ENCODE measurements at places on chromosomes 5 and 9.

- no peak for DNase-seq
Observed at GRCh38 chr9:70593241-70593640, 178.8 kb upstream of the KLF9 start.

- DNase-seq, result no peak
Observed at GRCh38 chr5:124641154-124641792, 105.2 kb downstream of the ZNF608 start.

DNA sequence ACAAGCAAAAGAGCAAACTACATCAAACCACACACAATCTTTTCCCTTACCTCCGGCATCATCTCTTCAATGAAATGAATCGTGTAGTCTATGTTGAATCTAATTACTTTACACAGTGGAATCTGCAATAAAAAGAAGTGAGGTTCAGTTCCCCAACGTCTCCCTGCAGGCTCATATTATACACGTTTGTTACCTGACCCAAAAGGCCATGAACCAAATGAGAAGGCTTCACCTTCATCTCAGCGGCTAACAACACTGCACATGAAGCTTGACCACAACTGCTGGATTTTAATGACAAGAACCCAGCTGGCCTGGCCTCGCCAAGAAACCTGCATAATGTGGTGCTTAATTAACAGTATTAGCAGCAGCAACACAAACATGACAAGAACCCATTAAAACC lies 45.5 kb downstream of the DROSHA start:
- DNase-seq, result no peak

- DNase-seq, result no peak
Observed at GRCh38 chr5:134255418-134256150, 29.7 kb upstream of the PPP2CA start.

- DNase-seq, result no peak
Observed at GRCh38 chr5:136149891-136150290, 17.2 kb downstream of the SMAD5 start.

GRCh38 chr5:9325549-9325948 lies 220.3 kb downstream of the SEMA5A start:
- no peak for DNase-seq

GRCh38 chr5:38013107-38013506 lies 173.3 kb upstream of the GDNF start:
- no peak for DNase-seq

DNA sequence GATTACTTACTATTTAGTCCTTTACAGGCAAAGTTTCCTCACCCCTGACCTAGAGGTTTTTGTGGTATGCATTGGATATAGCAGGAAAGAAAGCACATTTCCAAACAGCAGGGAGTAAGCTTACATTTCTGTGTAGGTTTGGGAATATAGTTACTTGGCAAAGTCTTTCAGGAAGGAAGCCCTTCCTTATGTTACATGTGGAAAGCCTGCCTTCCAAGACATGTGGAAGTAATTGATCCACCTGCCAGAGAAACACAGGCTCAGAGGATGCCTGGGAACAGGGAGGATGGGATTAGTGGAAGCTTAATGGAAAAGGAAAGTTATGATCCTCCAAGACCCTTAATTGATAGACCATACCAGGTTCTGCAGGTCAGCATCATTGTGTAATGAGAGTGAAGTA lies 87.3 kb upstream of the PPP1R2B start:
- no peak for DNase-seq

DNA sequence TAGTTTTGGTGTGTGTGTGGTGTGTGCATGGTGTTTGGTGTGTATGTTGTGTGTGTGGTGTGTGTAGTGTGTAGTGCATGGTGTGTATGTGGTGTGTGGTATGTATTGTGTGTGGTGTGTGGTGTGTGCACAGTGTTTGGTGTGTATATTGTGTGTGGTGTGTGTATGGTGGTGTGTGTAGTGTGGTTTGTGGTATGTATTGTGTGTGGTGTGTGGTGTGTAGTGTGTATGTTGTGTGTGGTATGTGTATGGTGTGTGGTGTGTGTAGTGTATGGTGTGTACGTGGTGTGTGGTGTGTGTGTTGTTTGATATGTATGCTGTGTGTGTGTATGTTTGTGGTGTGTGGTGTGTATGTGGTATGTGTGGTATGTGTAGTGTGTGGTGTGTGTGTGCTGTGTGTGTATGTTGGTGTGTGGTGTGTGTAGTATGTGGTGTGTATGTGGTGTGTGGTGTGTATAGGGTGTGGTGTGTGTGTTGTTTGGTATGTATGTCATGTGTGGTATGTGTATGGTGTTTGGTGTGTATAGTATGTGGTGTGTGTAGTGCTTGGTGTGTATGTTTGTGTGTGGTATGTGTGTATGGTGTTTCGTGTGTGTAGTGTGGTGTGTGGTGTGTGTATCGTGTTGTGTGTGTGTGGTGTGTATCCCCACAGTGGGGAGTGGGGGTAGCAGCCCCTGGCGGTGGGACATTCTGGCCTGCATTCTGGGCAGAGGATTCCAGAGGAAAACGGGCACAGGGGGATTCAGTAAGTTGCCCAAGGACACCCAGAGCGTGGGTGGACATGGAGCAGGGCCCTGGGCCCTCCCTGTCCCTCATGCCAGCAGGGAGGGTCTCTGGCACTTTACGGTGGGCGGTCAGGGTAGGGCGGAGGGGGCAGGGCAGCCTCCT lies 79.7 kb downstream of the HMCN2 start:
- DNase-seq, result no peak

GRCh38 chr9:20333991-20334390 lies 288.3 kb downstream of the MLLT3 start:
- DNase-seq, result no peak

- DNase-seq, result no peak
Observed at GRCh38 chr9:116733010-116733641, 46.0 kb downstream of the TRIM32 start.

DNA sequence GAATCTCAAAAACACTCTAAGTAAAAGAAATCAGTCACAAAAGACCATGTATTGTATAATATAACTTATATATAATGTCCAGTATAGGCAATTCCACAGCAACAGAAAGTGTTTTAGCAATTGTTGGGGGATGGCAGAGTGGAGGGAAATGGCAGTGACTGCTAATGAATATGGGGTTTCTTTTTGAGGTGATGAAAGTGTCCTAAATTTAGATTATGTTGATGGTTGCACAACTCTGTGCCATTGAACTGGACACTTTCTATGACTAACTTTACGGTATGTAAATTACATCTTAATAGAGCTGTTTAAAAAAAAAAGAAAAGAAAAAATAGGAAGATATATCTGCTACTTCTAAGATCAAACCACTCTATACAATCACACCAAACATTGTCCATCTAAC lies 124.9 kb upstream of the ZNF462 start:
- DNase-seq, result no peak

DNA sequence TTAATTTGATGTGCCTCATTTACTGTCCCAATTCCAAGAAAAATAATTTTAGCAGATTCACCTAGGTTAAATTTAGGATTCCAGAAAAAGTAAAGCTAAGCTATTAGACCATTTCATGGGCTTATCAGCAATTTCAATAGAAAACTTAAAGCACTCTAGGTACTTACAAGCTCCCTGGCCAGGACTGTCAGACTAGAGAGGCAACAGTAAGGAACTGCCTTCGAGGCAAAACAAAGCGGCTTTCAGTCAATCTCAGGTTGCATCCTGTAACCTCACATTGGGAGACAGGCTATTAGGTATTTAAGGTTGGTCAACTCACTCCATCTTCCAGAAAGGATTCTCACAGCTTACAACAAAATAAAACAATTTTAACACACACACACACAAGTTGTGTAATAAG lies 48.7 kb upstream of the FSD1L start:
- no peak for DNase-seq
